Foreskin fibroblast (primary cell): ENCODE measurements at places on chromosomes 16 and 17.

DNA sequence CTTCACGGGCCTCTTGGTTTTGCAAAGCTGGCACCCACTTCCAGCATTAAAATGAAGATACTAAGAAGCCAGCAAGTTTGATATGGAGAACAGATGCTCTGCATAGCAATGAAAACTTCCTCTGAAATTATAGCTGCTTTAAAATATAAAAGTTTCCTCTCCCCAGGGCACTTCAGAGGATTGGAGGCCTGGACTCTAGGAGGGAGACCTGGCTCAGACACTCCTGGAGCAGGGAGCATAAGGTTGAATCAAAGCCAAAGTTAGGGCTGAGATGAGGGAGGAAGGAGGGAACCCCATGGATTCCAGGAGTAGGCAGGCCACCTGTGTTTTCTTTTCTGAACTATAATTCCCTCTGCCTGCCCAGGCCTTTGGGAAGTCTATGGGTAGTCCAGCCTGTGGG lies 176.0 kb upstream of the RPL38 start:
- no peak for DNase-seq

DNA sequence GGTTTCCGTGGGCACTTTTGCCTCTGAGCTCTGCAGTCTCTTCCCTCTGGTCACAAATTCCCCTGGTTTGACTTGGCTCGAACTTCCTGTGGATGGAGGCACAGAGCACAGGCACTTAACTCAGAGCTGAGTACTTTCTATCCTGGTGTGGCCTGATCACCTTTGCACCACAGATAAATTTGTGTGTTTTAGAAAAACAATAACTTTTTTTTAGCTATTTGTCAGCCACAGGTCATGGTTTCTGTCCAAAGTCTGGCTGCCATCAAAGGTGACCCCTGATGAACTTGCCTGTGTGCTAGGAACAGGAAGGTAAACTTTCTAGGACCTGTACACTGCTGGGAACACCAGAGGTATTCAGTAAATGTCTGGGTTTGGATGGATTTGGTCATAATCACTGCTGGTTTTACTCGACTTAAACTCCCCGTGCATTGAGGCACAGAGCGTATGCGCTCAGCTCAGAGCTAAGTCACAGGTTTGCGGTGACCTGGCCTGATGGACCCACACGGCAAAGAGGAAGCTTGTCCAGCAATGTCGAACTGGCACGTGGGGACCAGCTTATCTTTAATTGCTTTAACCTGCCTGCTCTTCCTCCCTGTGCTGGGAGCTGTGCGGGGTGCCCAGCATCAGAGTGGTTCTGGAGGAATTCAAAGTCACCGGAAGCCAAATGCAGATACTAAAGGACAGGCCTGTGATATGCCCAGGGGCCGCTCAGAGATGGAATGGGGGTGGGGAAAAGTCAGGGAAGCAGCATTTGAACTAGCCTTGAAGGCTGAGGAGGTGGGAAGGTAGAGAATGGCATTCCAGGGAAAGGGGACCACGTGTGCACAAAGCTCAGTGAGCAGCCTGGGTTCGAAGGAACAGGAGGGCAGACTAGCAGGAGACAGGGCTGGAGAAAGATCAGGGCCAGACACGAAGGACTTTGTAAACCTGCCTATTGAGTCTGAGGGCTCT lies 12.9 kb downstream of the SLC13A5 start:
- DNase-seq = no peak

GRCh38 chr17:82228278-82228841 lies 482 bp upstream of the SLC16A3 start:
- peak; percentile 25 for DNase-seq

GRCh38 chr16:50271148-50272041 lies 5.0 kb downstream of the ADCY7 start:
- DNase-seq = no peak

DNA sequence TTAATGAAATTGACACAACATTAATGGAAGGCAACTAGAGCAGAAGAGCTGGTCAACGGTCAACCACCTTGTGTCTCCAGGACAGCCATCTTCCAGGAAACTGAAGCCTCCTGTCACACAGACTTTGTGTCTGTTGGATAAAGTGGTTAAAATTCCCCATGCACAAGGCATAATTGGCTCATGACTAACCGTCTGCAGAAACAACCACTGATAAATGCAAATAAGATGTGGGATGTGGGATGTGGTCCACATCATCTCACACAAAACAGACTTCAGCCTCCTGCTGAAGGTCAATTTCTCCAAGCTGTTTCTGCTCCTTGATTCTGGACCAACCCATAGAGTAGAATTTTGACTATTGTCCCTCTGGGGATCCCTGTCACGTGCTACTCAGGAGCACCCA lies 26.9 kb upstream of the XYLT1 start:
- DNase-seq = no peak
